HT-29 (cell line): ENCODE measurements at places on chromosomes 12 and 14. TPM values are rescaled to one million over a fixed set of nuclear protein-coding genes. Genes with fewer than 3 reads are reported as not detected.

- DNase-seq = no peak
Measured at GRCh38 chr14:53793790-53794505, 162.7 kb downstream of the BMP4 start.

DNA sequence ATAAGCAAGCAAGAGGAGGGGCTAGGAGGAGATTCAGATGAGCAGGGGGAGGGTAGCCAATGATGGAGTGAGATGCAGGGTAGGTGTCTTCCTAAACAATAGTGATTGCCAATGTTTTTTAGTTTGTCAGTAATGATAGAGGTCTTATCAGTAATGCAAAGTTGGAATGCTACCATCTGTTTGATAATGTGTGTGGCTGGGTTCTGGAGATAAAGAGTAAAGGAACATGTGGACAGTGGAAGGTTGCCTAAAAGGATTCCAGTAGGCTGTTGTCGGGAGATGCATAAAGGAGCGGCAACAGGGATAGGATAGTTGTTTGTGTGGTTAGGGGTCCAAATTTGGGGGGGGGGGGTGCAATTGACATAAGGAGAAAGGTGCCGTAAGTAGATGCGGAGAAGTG is 52.5 kb downstream of the TESPA1 start:
- no peak for DNase-seq

- no peak for DNase-seq
Measured at GRCh38 chr14:20587489-20588154, at the start of gene RNASE11. Gene RNASE11 (minus strand): TSS chr14:20588001.

Gene RPL10L
- total RNA-seq = not detected in 2 replicates

DNA sequence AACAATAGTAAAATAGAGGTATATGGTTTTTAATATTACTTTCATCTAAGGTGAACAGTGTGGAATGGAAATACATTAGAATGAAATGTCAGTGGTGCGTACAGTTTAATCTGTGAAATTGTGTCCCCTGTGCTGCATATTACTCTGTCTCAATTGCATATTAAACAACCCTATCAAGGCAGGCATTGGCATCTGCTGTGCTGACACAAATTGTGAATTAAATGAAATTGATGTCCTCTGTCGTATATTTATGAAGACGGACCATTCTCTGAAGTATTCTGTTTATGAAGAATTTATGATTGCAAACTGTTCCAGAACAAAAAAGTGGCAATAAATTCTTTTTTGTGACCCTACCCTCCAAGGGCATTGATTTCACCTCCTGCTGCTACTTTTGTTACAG is 204.4 kb upstream of the NPAS3 start:
- DNase-seq = no peak

Gene CEBPE
- not detected in 2 replicates for total RNA-seq

Gene UBR7
- total RNA-seq = 36.7 and 55.8 TPM in 2 replicates

- DNase-seq = no peak
Measured at GRCh38 chr12:6615802-6616201, 8.6 kb upstream of the CHD4 start.

- DNase-seq = peak; percentile 9
Measured at GRCh38 chr12:5912437-5913334, 32.4 kb downstream of the ANO2 start.

DNA sequence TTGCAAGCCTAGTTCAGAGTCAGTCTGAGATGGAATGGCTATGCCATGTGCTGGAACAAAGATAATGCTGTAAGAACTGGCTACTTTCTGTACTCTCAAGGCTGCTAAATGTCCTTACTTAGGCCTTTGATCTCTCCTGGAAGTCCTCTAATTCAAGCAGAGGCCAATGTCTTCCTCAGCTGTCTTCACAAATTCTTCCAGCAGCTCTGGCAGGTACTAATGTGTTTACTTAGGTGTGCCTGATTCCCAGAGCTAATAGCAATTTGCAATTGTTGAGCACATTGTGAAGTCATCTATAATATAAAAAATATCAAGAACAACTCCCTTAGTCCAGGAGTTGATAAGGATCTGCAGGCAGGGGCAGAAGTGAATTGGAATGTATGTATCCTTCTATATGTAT is 3.8 kb upstream of the MYF5 start:
- DNase-seq = no peak

GRCh38 chr14:24055971-24056799 is 4.4 kb downstream of the CARMIL3 start:
- no peak for DNase-seq

DNA sequence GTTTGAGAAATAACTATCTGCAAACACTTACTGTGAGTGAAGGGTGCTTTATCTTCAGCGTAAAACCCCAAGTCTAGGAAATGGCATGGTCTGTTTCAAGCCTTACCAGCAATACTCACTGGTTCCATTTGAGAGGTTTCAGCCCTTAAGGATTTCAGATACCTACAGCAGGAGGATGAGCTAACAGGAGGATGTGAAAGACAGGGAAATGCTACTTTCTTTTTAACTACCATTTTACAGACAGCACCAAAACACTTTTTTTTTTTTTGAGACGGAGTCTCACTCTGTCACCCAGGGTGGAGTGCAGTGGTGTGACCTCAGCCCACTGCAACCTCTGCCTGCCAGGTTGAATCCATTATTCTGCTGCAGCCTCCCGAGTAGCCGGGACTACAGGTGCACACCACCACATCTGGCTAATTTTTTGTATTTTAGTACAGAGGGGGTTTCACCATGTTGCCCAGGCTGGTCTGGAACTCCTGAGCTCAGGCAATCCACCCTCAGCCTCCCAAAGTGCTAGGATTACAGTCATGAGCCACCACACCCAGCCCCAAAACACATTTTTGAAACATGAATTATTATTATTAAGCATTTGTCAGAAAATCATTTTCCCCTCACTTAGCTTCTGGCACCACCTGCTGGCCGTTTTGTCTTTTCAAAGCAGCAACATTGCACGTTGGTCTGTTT is 4.6 kb downstream of the MTRFR start:
- peak; percentile 72 for DNase-seq

GRCh38 chr12:130878193-130879185 is 6.6 kb downstream of the RAN start:
- peak; percentile 26 for DNase-seq

Gene BCL7A
- 8.3 and 11.0 TPM in 2 replicates for total RNA-seq

Gene PLEKHD1
- not detected in 2 replicates for total RNA-seq

GRCh38 chr12:94563286-94563685 is 87.1 kb downstream of the TMCC3 start:
- DNase-seq = no peak

GRCh38 chr12:110641521-110641920 is 27.6 kb downstream of the TCTN1 start:
- DNase-seq = no peak

GRCh38 chr12:15494329-15495046 is 172.2 kb downstream of the PTPRO start:
- no peak for DNase-seq

GRCh38 chr12:57607958-57608663 is 3.1 kb upstream of the ARHGEF25 start:
- DNase-seq = no peak

DNA sequence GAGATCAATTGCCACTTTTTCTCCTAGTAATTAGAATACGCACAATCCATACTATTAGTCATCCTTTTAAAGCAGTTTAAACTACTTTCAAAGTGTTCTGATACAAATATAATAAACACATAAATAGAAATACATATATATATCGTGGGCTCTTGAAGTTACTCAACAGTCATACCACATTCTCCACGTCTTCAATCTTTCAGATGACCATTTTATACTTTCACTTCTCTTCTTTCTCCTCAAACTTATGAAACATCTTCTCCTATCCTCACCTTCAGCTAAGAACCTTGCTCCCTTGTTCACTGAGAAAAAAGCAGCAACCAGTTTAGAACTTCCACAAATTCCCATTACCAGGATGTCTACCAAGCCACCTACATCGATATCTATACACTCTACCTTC is 19.2 kb downstream of the CEP290 start:
- DNase-seq = no peak

- no peak for DNase-seq
Measured at GRCh38 chr12:100215209-100215608, 14.6 kb downstream of the ACTR6 start.

DNA sequence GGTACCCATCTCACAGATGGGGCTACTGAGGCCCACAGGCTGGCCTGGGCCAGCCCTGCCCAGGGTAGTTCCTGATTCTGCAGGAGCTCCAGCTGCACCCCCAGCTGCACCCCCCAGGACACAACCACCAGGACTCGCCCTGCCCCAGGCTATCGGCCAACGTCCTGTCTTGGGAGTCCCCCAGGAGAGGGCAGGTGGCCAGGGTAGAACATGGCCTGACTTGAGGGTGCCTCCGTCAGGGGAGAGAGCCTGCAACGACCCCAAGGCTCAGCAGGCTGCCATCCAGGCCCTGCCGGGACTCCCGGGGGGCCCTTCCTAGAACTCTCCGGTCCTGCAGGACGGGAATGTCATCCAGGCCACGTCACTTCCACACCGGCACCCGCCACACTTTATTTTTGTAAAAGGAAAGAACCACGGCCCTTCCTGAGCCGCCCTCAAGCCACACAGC is 15.8 kb downstream of the JAG2 start:
- DNase-seq = no peak

DNA sequence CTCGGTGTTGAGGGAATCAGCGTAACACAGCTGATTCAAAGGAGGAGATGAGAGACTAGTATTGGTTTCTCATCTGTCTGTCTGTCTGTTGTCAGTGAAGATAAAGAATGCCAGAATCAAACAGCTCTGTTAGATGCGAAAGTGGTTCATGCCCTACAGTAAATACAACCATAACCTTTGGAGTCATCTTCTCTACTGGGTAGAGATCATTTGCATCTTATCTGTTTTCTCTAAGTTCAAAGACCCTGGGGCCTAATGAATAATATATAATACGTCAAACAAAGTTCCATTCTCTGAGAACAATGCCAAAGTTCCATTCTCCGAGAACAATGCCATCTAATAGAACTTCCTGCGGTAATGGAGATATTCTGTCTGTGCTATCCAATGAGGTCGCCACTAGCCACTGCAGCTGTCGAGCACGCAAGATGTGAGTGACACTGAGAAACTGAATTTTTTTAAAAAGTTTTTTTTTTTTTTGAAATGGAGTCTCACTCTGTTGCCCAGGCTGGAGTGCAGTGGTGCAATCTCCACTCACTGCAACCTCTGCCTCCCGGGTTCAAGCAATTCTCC is 6.6 kb downstream of the IL31 start:
- DNase-seq = no peak

Gene PPM1H
- 12.4 and 18.9 TPM in 2 replicates for total RNA-seq

Gene ABHD12B
- total RNA-seq = not detected in 2 replicates

Gene SDSL
- total RNA-seq = 6.6 and 9.1 TPM in 2 replicates

DNA sequence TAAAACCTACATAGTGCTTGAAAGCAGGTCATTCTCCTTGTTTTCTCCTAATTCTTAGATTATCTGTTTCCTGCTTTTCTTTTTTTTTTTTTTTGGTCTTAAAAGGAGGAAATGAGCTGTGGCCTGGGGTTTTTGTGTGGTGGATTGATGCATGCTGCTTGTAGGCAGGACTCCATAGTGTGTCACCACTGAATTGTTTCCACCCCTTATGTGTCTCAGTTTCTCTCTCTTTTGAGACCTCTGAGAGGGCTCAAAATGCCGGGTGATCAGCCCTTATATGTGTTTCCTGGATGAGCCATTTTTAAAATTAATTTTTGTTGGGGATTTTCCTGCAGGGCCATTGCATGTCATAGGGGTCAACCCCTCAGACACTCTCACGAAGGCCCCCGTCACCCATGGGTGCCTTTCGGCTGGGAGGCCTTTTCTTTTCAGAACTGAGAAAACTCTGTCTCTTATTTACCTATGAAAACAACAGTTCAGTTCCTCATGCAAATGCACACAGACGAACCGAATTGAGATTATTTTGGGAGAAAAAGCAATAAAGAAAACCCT is 32.0 kb upstream of the LRRK2 start:
- no peak for DNase-seq

GRCh38 chr12:108099778-108100489 is 29.2 kb upstream of the WSCD2 start:
- DNase-seq = no peak

Gene PPFIA2
- total RNA-seq = not detected in 2 replicates
